ENCODE measurements at places on chromosomes 13 and 19.
A peak's percentile ranks its signal among the peaks of the same experiment; 100 is the strongest.

DNA sequence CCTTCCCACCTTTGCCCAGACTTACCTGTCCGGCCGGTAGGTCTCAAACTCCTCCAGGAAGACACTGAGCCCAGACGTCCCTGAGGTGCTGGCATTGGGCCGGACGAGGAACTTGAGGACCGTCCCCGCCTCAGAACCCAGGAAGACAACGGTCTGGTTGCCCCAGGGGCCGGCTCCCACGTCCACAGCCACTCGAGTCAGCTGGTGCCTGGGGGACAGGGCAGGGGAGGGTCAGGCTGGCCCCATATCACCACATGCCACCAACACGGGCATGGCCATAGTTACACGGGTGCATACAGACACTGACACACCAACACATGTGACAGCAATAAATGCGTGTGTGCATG is 8.4 kb upstream of the LRG1 start:
- H3K27me3 ChIP-seq: no peaks in the 10 kb centered on the region
- no peak overlapping the region for H3K27ac ChIP-seq
- no peak overlapping the region for H3K4me3 ChIP-seq
- no peak for DNase-seq
- H3K36me3 ChIP-seq: no peaks in the 10 kb centered on the region

DNA sequence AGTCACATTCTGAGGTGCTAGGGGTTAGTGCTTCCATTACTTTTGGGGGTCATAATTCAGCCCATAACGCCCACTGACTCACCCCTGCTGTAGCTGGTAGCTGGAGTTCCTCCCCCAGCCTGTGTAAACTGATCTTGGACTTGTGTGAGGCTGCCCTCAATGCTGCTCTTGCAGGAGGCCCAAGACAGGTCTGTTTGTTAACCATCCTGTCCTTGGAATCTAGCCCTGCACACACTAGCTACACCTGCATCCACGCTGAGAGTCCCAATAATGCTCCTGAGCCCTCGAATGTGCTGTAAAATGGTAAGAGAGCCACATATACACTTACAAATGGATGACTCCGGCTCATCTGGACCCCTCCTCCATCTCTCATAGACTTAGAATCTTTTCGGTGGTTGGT is 9.6 kb downstream of the LRCH1 start:
- H3K27ac ChIP-seq: no peak overlapping the region
- H3K27me3 ChIP-seq: no peaks in the 10 kb centered on the region
- H3K4me1 ChIP-seq: peaks cover 24% of the 10 kb centered on the region
- H3K4me3 ChIP-seq: no peak overlapping the region
- DNase-seq: no peak

GRCh38 chr19:40553885-40554857 is 22.5 kb upstream of the SHKBP1 start:
- no peaks in the 10 kb centered on the region for H3K27me3 ChIP-seq
- no peak overlapping the region for H3K27ac ChIP-seq
- H3K4me3 ChIP-seq: no peak overlapping the region
- H3K4me1 ChIP-seq: 0 out of 2 replicates have a peak, but pooled peaks cover 6% of the 10 kb centered on the region
- H3K36me3 ChIP-seq: no peaks in the 10 kb centered on the region

DNA sequence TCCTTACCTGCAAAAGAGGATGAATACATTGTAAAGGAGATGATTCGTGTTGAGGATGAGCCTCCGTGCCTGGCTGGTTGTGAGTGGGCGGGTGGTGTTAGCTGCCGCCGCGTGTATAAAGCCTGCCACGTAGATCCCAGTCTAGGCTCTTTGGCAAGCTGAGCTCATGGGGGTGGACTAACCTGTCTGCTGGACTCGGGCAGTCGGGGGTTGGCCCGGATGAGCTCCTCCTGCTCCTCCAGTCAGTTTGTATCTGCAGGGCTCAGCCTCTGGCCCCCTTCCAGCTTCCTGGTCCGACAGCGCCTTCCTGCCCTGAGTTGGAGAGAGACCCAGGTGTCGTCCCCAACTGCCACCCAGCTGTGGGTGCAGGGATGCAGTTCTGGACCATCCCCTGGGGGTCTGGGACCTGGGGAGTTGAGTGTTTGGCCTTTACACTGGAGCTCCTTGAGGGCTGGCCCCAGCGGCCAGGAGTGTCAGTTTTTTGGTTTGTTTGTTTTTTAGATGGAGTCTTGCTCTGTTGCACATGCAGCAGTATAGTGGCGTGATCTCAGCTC is 20.9 kb downstream of the TECR start:
- no peaks in the 10 kb centered on the region for H3K36me3 ChIP-seq
- H3K27me3 ChIP-seq: no peaks in the 10 kb centered on the region
- H3K27ac ChIP-seq: peak overlapping the region; percentile 20
- H3K4me3 ChIP-seq: no peak overlapping the region
- H3K4me1 ChIP-seq: peaks cover 14% of the 10 kb centered on the region

DNA sequence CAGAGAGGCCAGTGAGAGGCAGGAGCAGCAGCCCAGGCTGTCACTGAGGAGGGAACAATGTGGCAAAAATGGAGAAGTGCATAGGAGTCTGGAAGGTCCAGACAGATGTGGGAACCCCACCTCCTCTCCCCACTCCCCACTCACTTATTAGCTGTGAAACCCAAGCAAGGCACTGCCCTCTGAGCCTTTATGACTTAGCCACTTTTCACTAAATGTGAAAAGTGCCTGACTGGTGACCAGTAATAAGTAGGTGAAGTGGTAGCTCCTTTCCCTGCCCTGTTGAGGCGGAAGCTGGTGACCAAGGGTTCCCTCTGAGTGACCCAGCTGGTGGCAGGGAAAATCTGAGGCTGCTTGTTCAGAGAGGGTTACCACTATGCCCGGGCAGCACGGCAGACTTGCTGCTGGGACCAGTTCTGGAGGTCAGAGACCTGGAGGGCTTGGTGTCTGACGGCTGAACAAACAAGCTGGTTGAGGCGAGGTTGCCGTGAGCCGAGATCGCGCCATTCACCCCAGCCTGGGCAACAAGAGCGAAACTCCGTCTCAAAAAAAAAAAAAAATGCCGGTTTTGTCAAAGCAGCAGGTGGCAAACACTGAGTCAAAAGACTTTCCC is 80.0 kb downstream of the ZNF429 start:
- no peaks in the 10 kb centered on the region for H3K27me3 ChIP-seq
- no peak overlapping the region for H3K4me3 ChIP-seq
- H3K4me1 ChIP-seq: no peaks in the 10 kb centered on the region
- no peaks in the 10 kb centered on the region for H3K36me3 ChIP-seq
- no peak overlapping the region for H3K27ac ChIP-seq
- DNase-seq: no peak

DNA sequence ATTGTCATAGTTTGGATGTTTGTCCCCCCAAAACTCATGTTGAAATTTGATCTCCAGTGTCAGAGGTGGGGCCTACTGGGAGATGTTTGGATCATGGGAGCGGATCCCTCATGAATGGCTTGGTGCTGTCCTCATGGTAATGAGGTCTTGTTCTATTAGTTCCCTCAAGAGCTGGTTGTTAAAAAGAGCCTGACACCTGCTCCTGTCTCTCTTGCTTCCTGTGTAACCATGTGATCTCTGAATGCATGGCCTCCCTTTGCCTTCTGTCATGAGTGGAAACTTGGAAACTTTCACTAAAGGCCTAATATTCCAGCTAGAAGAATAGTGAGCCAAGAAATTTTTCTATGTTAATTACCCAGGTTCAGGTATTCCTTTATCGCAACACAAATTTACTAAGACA is 311.4 kb upstream of the ATXN8OS start:
- H3K27ac ChIP-seq: no peak overlapping the region
- H3K36me3 ChIP-seq: no peaks in the 10 kb centered on the region
- no peak overlapping the region for H3K4me3 ChIP-seq
- no peaks in the 10 kb centered on the region for H3K27me3 ChIP-seq

DNA sequence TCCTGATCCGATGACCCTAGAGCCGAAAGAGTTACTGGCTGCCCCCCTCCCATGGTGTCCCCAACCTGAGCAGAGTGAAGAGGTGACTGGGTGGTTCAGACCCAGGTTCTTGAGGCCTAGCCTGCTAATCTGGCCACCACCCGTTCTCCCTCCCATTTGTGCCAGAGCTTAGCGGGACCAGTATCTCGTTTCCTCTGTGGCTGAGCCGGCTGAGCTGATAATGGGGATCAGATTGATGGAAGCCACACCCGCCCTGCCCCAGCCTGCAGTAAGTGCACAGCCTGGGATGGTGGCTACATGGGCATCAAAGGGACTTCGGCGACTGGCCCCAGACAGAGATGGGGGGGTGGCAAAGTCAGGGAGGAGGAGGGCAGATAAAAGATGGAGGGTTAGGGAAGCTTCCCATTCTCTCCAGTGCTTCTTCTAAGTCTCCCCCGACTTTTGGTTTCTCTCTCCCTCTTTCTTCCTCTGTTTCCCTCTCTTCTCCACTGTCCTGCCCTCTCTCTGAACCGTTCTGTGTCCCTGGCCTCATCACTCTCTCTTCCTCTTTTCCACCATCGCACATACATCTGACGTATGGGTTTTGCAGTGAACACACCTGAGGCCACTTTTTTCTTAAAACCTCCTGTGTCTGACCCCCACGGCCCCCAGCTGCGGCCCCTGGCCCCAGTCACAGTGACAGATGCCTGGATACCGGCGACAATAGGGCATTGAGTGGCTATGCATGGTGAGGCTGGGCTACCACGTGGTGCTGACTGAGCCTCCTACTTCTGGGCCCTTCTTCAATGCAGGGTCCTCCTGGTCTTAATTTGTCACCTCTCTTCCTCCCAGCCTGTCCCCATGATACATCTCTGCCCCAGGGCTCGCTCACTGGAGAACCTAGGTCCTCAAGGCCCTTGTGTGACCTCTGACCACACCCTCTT is 2.4 kb downstream of the ELAVL3 start:
- no peak overlapping the region for H3K4me3 ChIP-seq
- H3K36me3 ChIP-seq: no peaks in the 10 kb centered on the region
- H3K27ac ChIP-seq: no peak overlapping the region
- DNase-seq: no peak

- H3K4me3 ChIP-seq: no peak overlapping the region
- H3K27ac ChIP-seq: no peak overlapping the region
- H3K4me1 ChIP-seq: no peaks in the 10 kb centered on the region
- no peaks in the 10 kb centered on the region for H3K36me3 ChIP-seq
- no peak for DNase-seq
Measured at GRCh38 chr19:13437919-13438618, 68.2 kb downstream of the CACNA1A start.

DNA sequence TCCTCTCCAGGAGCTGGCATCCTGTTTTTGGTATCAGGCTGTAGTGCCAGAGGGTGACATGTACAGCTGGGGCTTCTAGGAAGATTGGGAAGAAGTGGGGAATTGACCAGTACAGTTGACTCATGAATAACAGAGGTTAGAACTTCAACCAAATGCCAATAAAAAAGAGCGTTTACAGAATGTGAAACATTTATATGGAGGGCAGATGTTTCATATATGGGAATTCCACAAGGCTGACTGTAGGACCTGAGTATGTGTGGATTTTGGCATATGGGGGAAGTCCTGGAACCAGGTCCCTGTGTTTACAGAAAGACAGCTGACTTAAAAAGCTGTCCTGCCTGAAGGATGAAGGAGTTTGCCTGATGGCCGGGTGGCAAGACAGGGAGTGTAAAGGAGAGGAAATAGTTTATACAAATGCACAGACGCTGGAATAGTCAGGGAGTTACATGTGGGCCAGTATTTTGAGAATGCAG is 5.2 kb downstream of the CHAMP1 start:
- peaks cover 4% of the 10 kb centered on the region for H3K4me1 ChIP-seq
- H3K4me3 ChIP-seq: no peak overlapping the region
- DNase-seq: no peak
- no peak overlapping the region for H3K27ac ChIP-seq
- no peaks in the 10 kb centered on the region for H3K27me3 ChIP-seq
- no peaks in the 10 kb centered on the region for H3K36me3 ChIP-seq

DNA sequence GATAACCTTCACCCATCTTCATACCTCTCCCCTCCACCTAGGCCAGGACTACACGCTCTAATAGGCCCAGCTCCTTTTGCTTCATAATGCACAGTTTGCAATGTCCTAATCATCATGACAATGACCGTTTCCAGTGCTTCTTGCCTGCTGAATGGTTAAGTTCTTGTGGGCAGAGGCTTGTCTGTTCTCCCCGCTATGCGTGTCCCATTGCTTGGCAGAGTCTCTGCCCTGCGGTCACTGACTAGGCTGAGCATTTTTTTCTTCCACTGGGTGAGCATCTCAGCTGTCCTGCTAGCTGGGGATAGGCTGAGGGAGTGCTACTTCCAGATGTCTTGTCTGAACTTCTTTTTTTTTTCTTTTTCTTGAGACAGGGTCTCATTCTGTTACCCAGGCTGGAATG is 314.7 kb downstream of the UQCRFS1 start:
- no peaks in the 10 kb centered on the region for H3K36me3 ChIP-seq
- no peaks in the 10 kb centered on the region for H3K4me1 ChIP-seq
- no peaks in the 10 kb centered on the region for H3K27me3 ChIP-seq

GRCh38 chr13:111880185-111880584 is 186.8 kb upstream of the SOX1 start:
- no peaks in the 10 kb centered on the region for H3K4me1 ChIP-seq
- H3K4me3 ChIP-seq: no peak overlapping the region
- no peak overlapping the region for H3K27ac ChIP-seq
- DNase-seq: no peak

- peak; percentile 74 for DNase-seq
- no peaks in the 10 kb centered on the region for H3K36me3 ChIP-seq
- no peak overlapping the region for H3K27ac ChIP-seq
Measured at GRCh38 chr19:1243768-1244692, 2.5 kb downstream of the ATP5F1D start.

- no peak for DNase-seq
- no peaks in the 10 kb centered on the region for H3K4me1 ChIP-seq
- no peaks in the 10 kb centered on the region for H3K27me3 ChIP-seq
- H3K36me3 ChIP-seq: no peaks in the 10 kb centered on the region
- no peak overlapping the region for H3K27ac ChIP-seq
Measured at GRCh38 chr13:84380866-84381265, 498.6 kb upstream of the SLITRK1 start.

DNA sequence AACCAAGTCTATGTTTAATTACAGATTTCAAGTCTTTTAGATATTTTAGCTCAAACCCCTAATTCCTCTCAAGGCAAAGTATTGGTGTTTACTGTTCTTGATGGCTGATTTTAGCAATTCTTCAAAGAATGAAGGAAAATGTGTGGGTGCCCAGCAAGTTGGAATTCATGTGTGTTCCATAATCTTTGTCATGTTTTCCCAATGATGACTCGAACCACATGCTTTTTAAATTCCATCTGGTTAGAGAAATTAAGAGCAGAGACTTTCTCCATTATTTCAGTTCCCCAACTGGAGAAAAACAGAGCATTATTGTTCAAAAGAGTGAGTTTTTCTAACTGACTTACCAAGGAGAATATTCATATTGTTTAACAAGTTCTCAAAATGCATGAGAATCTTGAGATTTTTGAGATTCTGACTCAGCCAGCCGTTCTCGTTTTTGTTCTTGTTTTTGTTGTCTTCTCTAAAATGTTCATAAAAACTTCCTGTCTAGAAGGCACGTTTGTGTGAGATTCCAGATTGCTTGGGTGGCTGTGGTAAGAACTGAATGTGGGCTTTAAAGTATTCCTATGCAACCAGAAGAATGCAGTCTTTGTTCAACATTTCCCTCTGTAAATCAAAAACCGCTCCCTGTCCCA is 404.7 kb downstream of the IRS2 start:
- no peak for DNase-seq
- H3K27ac ChIP-seq: no peak overlapping the region
- no peaks in the 10 kb centered on the region for H3K4me1 ChIP-seq
- no peaks in the 10 kb centered on the region for H3K27me3 ChIP-seq
- no peaks in the 10 kb centered on the region for H3K36me3 ChIP-seq

Measured in Caco-2 (cell line).